GM12892 (cell line): ENCODE measurements at places on chromosomes 6 and 20.
A peak's percentile ranks its signal among the peaks of the same experiment; 100 is the strongest.

GRCh38 chr6:113669606-113670005 lies 187.5 kb upstream of the MARCKS start:
- DNase-seq, result no peak

- DNase-seq, result no peak
Measured at GRCh38 chr20:50246367-50247195, 56.0 kb downstream of the CEBPB start.

DNA sequence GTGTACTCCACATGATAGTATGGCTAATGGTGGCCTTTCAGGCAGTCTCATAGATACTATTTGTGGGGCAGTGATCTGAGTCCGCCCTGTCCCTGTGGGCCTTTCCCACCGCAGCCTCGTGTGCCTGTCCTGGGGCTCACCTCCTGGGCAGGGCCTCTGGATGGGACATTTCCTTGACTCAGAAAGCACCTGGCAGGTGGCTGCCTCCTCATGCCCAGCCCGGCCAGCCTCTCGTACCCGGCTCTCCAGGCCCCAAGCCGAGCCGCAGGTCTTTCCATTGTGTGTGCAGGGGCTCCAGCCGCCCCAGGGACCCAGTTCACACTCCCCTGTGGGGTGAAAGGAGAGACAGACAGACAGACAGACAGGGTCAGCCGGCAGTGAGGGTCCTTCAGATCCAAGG lies 38.3 kb downstream of the RSPO4 start:
- no peak for DNase-seq

- DNase-seq, result no peak
Measured at GRCh38 chr20:4916971-4917881, 84.1 kb downstream of the SLC23A2 start.

- no peak for DNase-seq
Measured at GRCh38 chr6:45746046-45746445, 269.6 kb downstream of the CLIC5 start.

DNA sequence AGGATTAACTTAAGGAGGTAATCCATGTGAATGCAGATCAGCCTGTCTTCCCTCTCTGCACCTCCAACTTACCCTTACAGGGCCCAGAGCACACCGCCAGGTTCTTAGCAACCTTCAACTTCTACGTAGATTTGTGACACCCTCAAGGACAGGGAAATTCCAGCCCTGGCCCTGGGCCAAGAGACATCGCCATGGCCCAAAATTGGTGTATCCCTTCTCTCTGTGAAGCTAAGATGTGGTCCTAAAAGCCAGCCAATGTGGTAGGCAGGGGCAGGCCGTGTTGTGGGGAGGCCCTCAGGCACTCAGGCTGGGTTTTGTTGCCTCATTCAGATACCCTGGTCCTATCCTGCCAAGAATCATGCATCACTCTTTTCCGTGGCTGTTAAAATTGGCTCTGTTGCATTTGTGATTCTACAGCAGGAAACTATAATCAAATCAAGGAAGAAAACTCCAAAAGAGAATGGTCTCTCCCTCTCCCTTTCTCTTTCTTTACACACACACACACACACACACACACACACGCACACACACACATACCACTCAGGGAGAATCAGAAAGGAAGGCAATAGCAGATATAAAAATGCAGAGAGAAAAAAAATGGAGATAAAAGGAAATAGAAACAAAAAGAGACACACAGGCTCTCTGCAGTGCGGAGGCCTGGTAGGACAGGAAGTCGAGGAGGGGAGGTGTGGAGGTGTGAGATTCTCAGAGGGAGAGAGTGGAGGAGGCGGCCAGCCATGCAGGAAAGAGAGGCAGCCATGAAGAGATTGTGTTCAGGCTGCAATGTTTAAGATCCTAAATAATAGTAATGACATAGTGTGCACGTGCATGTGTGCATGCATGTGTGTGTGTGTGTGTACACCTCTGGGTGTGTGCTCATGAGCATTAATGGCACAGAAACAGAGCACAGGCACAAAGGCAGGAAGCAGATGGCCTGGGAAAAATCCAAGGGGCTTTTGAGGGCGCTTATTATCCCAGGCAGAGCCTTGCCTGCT lies 201.8 kb upstream of the LRFN2 start:
- no peak for DNase-seq

GRCh38 chr6:137051790-137052472 lies 7.2 kb upstream of the IL20RA start:
- DNase-seq, result no peak

- no peak for DNase-seq
Measured at GRCh38 chr20:1711826-1712601, 54.4 kb upstream of the SIRPG start.

DNA sequence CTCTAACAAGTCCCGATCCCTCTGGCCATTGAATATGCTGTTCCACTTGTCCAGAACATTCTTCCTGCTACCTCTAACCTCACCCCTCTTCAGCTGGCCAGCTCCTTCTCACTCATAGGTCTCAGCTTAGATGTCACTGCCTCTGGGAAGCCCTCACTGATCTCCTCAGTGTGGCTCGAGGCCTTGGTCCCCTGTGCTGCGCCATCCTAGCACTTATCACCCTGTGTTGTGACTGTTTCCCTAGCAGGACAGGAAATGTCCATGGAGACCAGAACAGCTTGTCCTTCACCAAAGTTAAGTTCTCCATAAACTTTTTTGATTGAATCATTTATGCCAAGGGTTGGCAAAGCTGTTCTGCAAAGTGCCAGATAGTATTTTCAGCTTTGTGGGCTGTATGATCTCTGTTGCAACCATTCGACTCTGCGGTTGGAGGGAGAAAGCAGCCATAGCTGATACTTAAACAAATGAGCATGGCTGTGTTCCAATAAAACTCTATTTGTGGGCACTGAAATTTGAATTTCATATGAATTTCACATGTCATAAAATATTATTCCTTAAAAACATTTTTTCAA lies 6.5 kb upstream of the BNIP5 start:
- DNase-seq, result no peak

GRCh38 chr20:4666001-4666479 lies 55.7 kb upstream of the PRND start:
- no peak for DNase-seq

GRCh38 chr6:127992144-127992543 lies 91.3 kb upstream of the THEMIS start:
- no peak for DNase-seq

GRCh38 chr6:133995758-133996157 lies 42.7 kb downstream of the TBPL1 start:
- DNase-seq, result no peak

GRCh38 chr20:50572938-50573777 lies 63.0 kb downstream of the PTPN1 start:
- DNase-seq, result no peak

DNA sequence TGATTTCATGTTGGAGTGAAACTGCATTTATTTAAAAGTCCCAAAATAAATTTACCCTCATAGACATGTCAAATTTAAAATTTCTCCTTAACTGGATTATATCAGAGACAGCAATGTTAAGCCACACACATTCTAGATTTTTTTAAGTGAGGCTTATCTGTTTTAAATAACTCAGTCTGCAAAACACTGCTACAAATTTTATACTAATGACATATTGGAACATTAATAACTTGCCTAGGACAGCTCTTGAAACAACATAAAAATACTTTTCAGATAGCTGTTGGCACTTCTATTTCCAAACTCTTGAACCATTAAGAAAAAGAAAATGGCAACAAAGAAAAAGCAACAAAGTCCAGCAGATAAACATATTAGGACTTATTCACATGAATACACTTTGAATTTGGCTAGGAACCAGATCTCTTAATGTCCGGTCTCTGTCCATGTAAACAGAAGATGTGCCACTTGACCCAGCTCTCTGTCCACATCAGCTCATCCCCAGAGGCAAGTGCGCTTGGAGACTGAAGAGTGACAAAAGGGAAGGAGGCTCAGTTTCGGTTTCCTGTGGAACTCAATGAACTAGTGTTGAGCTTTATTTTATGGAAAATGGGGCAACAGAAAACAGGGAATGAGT lies 219.3 kb upstream of the THBS2 start:
- no peak for DNase-seq

DNA sequence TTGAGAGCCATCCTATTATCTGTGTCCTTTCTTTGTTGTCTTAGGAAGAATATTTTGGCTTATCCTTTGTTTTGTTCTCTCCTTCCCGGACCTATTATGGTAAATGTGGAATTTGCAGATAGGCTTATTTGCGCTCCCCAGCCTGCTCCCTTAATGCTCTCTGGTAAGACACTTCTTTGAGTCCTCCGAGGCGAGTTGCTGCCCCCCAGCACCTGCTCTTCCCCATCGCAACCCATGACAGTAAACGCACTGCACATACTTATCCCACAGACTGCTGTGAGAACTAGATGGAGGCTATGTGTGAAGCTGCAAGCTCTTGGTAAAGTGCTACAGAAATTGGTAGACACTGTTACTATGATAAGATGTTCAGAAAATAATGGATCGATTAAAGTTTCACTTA lies 47.0 kb upstream of the ESR1 start:
- no peak for DNase-seq

- DNase-seq, result no peak
Measured at GRCh38 chr20:13461849-13462458, 176.8 kb downstream of the TASP1 start.

- no peak for DNase-seq
Measured at GRCh38 chr6:3929281-3929798, 80.2 kb downstream of the FAM50B start.

- DNase-seq, result no peak
Measured at GRCh38 chr6:74167511-74167910, 471.5 kb downstream of the CD109 start.

DNA sequence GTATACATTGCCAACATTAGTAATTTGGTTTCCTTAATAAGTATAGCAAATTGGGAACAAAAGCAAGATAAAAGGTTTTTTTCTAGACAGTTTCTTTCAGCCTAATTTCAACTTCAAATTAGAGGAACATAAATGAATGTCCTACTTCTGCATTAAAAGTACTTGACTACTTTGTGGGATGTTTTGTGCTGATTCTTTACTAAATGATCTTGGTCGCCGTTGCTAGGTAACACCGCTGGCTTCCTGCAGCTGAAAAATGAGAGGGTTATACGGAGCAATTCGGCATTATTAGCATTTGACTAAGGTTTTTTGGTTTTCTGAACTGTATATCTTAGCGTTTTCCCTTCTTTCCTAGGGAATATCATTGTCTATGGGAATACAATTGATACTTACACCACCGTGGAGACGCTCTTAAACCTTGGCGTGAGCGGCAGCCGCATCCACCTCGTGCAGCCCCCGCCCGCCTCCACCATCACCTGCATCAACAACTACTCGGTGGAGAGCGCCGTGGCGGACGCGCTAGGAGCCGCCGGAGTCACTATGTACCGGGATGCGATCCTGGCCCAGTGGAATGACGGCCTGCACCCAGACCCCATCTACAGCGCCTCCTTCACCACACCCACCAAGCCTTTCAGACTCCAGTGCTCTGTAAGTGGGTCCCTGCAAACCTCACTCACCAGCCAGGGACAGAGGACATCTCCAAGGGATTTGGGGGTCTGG lies 90.9 kb upstream of the INSM1 start:
- no peak for DNase-seq

- no peak for DNase-seq
Measured at GRCh38 chr20:53981752-53982437, 88.5 kb downstream of the BCAS1 start.

DNA sequence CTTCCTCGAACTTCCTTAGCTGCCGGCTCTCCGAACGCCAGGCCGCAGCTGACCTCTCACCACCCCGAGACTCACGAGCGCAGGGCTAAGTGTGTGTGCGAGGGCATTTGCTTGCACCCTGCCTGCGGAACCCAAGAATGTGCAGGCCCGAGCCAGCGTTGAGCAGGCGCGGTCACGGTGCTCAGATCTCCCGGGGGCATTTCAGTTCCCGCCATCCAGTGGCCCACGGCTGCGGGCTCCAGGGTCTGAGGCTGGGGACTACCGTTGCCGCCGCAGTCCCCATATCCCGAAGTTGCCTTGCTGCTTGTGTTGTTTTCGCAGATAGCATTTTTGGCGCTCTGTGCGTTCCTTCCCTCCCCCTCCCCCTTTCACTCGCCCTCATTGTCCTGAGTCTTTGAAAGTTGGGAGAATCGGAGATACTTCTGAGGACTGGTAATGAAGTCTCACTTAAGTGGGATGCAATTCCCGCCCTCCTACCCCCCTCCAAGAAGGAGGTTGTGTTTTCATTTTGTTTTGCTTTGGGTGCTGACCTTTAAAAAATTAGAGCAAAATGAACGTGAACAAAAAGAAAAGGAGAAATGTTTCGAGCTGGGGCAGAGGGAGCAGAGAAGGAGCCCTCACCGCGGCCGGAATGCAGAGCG lies 1.7 kb downstream of the NR2E1 start:
- DNase-seq, result no peak

DNA sequence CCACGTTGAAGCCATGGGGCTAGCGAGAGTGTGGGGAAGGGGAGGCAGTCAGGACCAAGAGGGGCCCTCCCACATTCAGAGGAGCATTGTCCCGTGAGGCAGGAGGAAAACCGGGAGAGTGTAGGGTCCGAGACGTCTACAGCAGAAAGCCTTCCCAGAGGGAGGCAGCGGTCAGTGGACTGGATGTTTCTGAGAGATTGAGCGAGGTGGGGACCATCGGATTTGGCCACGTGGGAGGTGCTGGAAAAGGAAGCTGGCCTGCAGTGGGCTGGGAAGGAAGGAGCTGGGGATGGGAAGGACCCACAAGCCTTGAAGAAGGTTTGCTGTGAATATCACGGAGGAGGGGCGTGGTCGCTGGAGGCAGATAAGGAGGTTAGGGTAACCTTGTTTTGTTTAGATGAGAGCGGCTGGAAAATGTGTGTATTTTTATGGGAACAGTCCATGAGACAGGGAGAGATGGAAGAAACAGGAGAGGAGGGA lies 119.0 kb upstream of the RNF24 start:
- DNase-seq, result no peak

GRCh38 chr6:152277826-152278329 lies 359.3 kb downstream of the SYNE1 start:
- DNase-seq, result no peak

GRCh38 chr6:54935739-54936138 lies 89.2 kb downstream of the FAM83B start:
- DNase-seq, result no peak

DNA sequence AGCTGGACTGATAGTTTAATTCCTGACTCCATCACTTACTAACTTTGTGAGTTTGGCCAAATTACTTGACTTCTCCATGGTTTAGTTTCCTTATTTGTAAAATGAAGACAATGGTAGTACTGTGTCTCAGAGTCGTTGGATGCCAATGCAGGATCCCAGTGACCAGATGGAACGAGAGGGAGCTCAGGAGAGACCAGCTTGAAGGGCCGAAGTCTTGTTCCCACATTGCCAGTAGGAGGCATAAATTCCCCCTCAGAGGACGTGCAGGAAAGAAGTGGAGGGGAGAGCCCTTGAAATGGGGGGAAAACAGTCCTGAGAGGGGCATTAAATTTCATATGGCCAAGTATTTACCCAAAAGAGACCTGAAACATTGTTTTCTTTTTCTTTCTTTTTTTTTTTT lies 2.1 kb upstream of the MUC22 start:
- no peak for DNase-seq

GRCh38 chr6:52515219-52515960 lies 61.5 kb downstream of the TRAM2 start:
- no peak for DNase-seq

- peak; percentile 22 for DNase-seq
Measured at GRCh38 chr6:134178161-134179044, 126.0 kb upstream of the SLC2A12 start.
